ENCODE measurements at places on chromosomes 5 and 9.

DNA sequence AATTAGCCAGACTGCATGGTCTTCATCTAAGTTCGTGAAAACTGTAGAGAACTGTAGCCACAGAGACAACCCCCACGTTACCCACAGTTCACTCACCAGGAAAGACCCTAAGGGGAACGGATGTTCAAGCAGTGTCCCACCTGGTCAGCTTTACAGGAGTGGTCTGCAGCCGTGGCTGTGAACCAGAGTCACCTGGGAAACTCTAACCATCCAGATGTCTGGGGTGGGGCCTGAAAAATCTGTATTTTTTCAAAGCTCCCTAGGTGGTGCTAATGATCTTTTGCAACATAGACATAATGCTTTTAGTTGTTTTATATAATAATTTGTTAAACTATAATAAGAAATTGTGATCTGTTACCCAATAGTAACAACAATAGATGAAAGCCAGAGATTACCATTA is 47.7 kb upstream of the ANGPTL2 start:
- no peak for DNase-seq

GRCh38 chr5:131210151-131210510 is 39.4 kb downstream of the LYRM7 start:
- DNase-seq, result no peak

DNA sequence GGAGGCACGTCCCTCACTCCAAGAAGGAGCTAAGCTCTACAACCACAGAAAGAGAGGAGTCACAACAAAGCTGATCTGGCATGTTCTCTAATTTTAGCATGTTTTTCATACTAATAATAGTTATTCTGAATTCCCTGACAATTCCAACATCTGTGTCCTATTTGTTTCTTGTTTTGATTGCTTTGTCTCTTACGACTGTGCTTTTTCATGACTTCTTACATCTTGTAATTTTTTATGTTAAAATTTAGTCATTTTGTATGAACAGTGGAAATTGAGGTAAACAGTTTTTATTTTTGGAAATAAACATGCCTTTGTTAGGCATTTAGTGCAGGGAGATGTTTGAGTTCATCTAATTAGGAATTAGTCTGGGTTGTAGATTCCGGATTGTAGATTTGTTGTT is 668.1 kb upstream of the EDIL3 start:
- DNase-seq, result no peak

GRCh38 chr9:126222363-126222834 is 104.2 kb upstream of the MVB12B start:
- no peak for DNase-seq

DNA sequence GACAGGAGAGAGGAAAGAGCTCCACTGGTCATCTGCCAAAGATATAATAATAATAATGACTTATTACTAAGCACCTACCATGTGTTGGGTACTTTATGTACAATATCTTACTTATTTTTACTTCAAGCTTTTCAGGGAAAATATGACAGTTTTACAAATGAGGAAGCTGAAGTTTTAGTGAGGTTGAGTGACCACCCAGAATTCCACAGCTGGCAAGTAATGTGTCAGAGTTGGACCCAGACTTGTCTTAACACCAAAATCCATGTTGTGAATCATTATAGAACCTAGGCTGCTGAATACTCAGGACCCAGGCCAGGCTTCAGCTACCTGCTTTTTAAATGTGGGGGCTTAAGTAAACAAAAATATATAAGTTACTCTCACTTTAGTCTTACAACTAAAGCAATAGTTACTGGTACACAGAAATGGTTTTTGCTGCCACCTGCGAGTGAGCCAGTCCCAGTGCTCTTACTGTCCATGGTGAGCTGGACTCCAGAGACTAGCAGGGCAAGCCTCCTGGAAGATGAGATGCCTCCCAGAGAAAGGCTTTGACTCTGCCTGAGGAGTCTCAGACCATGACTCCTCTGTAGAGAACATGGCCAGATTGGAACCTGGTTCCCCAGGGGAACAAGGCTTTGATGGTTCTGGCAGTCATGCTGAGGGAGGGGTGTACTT is 29.9 kb downstream of the RUSC2 start:
- DNase-seq, result peak; percentile 80

GRCh38 chr5:137754961-137755762 is 999 bp upstream of the HNRNPA0 start:
- no peak for DNase-seq

DNA sequence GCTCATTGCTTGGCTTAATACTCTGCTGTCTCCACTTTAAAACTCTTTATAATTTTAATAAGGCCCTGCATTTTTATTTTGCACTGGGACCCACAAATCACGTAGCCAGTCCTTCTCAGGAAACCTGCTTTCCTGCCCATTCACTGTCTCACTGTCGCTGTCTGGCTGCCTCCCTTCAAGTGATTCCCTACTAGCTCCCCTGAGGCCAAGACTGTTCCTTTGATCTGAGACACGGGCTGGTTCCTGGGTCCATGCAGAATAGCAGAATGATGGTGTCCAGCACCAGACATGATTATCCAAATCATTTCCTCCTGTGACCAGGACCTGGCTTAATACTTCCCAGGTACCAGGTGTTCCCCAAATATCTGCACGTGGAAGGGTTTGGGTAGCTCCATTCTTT is 597.1 kb upstream of the KLF4 start:
- DNase-seq, result no peak

- DNase-seq, result no peak
These were observed 22.4 kb downstream of the TNFAIP8 start for GRCh38 chr5:119378075-119378700.

GRCh38 chr9:87885484-87886189 is 3.0 kb downstream of the SPATA31E1 start:
- DNase-seq, result no peak

DNA sequence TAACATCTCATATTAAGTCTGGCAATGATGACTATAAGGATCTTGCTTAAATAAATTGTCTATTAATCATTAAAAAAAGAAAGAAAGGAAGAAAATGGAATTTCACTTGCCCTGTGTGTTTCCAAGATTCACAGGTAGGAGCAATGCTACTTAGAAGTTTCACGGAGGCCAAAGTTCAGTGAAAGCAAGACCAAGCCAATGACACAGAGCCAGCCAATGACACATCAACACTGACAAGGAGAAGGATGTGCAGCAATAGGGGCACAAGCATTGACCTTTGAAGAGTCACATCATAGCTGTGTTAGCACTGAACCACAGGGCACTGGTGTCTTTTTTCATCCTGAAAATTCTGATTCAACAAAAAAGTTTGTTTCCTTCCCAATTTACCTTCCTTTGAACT is 364.3 kb downstream of the PDE4D start:
- peak; percentile 45 for DNase-seq

DNA sequence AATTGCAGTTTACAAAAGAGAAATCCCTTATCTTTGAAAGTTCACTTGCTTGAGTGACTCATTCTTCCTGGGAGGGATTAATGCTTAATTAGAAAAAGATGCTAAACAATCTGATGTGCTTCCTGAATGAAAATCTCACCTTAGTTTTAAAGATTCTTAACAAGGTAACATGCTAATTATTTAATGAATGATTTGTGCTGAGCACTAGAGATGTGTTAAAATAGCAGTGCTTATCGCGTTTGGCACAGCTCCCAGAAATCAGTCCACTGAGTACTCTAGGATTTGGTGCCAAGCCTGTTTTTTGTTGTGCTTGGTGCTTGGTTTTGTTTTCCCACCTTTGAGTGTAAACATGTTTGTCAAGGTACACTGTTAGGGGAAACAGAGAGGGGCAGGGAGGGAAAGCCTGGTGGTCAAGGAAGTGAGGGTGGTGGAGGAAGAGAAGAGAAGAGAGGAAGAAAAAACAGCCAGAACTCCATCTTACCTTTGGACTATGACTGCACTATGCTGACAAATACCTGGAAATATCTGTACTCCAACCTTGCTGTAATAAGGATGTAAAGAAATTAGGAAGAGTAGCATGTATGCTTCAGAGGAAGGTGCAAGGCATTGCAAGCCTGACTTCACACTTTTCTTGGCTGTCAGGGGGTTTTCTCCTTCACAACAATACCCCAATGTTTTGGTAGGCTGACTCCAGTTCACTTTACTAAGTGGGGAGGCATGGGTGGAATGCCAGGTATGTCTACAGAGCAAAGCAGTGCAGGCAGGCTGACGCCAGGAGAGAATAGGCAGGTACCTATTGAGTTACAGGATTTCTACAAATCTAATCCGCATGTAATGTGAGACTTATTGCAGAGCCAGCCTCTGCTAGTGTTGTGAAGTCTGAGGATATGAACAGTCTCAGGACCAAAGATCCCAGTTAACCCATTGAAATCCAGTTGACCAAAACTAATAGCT is 157.2 kb upstream of the ISL1 start:
- peak; percentile 88 for DNase-seq

GRCh38 chr9:8887369-8887768 is 1087.8 kb upstream of the DMAC1 start:
- DNase-seq, result no peak

GRCh38 chr5:9515436-9515835 is 30.4 kb downstream of the SEMA5A start:
- no peak for DNase-seq

DNA sequence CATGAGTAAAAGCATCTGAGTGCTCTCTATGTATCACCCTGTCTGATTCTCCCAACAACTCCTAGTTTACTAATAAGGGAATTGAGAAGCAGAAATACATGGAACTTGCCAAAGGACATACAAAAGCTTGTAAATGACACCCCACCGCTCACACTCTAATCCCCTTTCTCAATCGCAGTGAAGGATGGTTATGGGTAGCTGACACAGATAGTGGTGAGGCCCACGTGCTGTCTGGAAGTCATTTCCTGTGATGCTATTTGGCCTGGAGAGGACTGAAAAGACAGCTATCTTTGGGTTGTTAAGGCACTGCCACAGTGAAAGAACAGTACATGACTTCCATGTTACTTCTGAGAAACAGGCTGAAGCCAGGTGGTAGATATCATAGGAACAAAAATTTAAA is 117.0 kb downstream of the GLIS3 start:
- DNase-seq, result no peak

All from kidney tubule cell (primary cell).